Activated naive CD4-positive, alpha-beta T cell treated with anti-CD3 and anti-CD28 coated beads, Interleukin-2, amount 10 ng/mL, durations not matched to agents 5 hours and 36 hours (primary cell): ENCODE measurements at places on chromosomes 1 and 21. TPM values are rescaled to one million over a fixed set of nuclear protein-coding genes. Genes with fewer than 3 reads are reported as not detected.

S100A8 gene
- total RNA-seq, result not detected

KCNA2 gene
- total RNA-seq, result 3.6 TPM

CHI3L1 gene
- not detected for total RNA-seq

OR2T2 gene
- total RNA-seq, result not detected

THEM5 gene
- total RNA-seq, result not detected

CACHD1 gene
- total RNA-seq, result 0.18 TPM

TEDDM1 gene
- not detected for total RNA-seq

CFAP74 gene
- not detected for total RNA-seq

NUDT4B gene
- 0.48 TPM for total RNA-seq

CDC42 gene
- total RNA-seq, result 353 TPM

GPR52 gene
- 1.2 TPM for total RNA-seq

C4BPA gene
- total RNA-seq, result not detected

LORICRIN gene
- total RNA-seq, result not detected

RABIF gene
- 14.5 TPM for total RNA-seq

ADAMTS4 gene
- 1.9 TPM for total RNA-seq

FCRL4 gene
- not detected for total RNA-seq

HSPA6 gene
- 0.10 TPM for total RNA-seq

TAL1 gene
- not detected for total RNA-seq

SLC2A5 gene
- total RNA-seq, result not detected

TEKT2 gene
- total RNA-seq, result not detected

LMOD1 gene
- total RNA-seq, result not detected

SHISA4 gene
- total RNA-seq, result 0.34 TPM

CPTP gene
- 21.3 TPM for total RNA-seq

GFI1 gene
- 39.5 TPM for total RNA-seq
